ENCODE measurements at places on chromosomes 13 and 19.

- DNase-seq: no peak
Measured at GRCh38 chr13:84591444-84591843, 709.2 kb upstream of the SLITRK1 start.

DNA sequence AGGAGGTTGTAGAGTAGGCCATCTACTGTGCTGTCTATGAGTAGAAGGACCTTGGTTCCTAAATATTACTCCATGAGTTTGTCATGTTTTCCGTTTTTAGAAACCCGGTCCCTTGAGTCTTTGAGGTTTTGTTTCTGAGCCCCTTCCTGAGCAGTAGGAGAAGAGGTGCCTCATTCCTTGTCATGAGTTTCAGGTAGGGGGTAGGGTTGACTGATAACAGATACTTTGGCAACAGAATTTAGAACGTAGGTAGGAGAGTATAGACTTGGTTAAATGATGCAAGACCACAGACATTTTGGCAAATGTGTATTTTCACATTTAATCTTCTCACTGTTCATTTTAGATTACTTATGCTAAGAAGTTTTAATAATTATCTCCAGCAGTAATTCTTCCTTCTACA lies 24.6 kb downstream of the LMO7 start:
- DNase-seq: no peak

GRCh38 chr13:75764926-75765310 lies 128.8 kb downstream of the LMO7 start:
- no peak for DNase-seq

GRCh38 chr13:42333613-42334328 lies 61.8 kb downstream of the AKAP11 start:
- DNase-seq: no peak

All from HS-5 (cell line).